ENCODE measurements at places on chromosomes 3 and 15.

DNA sequence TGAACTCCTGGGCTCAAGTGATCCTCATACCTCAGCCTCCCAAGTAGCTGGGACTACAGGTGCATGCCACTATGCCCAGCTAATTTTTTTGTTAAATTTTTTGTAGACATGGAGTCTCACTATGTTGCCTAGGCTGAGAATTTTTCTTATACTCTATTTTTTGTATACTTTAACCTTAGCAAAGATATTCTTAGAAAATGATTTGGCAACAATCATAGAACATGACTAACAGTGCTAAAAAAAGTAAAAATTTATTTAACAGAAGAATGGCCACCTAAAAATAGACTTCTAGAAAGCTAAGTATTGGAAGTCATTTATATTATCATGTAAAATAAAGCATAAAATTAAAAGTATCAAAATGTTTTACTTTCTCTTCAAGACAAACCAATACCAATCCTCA lies 322.3 kb downstream of the PLCL2 start:
- DNase-seq: no peak

DNA sequence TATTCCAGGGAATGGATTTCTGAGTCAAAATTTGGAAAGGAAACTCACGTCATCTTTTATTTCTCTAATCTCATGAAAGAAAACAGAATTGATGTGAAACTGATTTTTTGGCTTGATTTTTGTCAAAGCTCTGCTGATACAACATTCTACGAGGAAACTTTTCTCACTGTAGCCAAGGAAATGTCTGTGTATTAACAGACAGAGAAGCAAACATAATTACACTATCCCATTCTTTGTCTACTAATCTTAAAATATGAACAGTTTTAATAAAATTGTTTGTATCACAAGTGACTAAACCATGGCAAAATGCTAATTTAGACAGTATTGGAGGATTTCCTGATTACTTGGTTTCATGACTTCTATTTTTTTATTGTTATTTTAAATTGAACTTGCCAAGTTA lies 1437.0 kb downstream of the OTOL1 start:
- DNase-seq: no peak

GRCh38 chr3:105786990-105787389 lies 81.8 kb downstream of the CBLB start:
- no peak for DNase-seq

DNA sequence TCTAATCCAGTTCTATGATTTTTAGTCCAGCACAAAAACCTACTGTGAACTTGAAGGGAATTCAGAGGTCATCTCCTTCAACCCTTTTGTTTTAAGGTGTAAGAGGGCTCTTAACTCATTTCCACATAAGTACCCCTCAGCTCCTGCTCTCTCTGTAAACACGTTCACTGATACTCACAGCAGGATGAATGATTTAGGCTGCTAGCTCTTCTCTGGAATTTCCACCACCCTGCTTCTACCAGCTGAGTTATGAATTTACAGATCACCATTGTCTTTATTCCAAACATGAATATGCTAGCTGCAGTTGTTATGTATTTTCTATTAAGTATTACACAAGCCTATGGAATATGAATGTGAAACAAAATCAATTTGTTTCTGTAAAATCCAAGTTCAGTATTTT lies 101.3 kb upstream of the NANOGP8 start:
- no peak for DNase-seq

DNA sequence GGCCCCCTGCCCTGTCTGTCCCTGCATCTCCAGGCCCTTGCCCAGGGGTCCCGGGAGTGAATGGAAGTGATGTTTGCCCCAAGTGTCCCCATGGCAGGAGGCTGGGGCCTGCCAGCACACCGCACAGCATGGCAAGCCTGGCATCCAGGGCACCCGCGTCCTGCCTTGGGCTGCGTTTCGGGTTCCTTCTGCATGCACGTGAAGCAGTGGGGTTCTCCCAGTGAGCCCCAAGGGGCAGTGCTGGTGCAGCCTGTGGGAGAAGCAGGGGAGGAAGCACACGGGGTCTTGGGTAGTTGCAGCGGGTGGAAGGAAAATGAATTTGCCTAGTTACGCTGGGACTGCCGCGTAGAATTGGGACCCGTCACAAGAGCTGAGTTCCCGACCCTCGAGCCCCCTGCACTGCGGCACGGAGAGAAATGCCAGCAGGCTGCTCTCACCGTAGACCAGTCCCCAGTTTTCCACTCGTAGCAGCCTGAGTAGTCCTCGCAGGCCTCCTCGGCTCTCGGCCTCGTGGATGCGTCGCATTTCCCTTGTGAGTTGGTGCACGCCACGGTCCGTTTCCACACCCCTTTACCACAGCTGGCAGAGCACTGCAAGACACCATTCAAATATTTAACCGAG lies 259.5 kb upstream of the LYSMD4 start:
- no peak for DNase-seq

GRCh38 chr3:53287131-53287629 lies 31.4 kb upstream of the TKT start:
- no peak for DNase-seq

- DNase-seq: no peak
Observed at GRCh38 chr15:68586274-68586961, 7.6 kb downstream of the CORO2B start.

DNA sequence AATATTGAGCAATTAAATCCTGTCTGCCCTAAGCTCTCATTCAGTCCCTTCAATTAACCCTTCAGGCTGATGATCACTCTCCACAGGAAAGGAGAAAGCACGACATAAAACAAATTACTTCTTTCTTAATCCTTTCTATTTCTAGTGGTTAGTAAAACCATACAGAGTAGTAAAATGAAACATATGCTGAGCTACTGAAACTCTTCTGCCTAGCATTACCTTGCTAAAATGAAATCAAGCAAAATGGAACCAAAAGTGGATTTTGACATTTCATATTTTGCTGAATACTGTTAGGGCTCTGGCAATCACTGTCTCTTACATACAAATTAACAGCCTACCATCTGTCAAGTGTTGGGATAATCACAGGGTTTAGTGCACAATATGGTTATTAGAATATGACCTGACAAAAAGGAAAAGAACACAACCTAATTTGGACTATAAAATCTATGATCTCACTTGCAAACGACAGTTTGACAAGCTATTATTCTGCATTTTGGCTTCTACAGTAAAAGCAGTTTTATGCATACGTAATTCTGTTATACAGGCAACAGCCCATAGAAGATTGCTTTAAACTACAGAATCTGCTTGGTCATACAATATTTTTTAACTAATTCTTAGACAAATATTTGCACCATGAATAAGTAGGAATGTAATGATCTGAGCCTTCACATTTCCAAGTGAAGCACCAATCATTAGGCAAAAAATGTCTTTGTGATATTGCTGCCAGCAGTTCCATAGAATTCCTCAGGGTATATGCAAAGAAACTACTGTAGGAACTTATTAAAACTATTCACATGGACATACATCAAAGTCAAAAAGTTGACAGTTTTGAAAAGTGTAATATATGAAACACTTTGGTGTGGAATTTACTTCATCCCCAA lies 105.0 kb downstream of the FHIT start:
- DNase-seq: no peak

DNA sequence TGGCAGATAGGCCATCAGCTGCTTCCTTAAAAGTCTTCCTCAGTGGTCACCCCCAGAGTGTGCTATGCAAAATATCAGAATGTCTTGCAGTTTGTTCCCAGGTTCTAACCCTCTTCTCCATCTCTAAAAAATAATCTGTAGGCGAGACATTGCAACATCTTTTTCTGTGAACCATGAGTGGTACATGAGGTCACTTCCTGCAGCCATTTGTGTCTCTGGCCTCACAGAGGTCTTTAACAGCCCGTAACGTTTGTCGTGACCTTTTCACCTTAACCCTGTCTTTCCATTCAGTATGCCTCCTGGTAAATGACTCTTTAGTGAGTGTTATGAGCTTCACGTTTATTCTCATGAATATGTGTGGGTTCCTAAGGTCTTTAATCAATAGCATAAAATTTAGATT lies 145.4 kb downstream of the KLHL25 start:
- DNase-seq: no peak

GRCh38 chr3:106376016-106376570 lies 507.3 kb upstream of the CBLB start:
- DNase-seq: no peak

DNA sequence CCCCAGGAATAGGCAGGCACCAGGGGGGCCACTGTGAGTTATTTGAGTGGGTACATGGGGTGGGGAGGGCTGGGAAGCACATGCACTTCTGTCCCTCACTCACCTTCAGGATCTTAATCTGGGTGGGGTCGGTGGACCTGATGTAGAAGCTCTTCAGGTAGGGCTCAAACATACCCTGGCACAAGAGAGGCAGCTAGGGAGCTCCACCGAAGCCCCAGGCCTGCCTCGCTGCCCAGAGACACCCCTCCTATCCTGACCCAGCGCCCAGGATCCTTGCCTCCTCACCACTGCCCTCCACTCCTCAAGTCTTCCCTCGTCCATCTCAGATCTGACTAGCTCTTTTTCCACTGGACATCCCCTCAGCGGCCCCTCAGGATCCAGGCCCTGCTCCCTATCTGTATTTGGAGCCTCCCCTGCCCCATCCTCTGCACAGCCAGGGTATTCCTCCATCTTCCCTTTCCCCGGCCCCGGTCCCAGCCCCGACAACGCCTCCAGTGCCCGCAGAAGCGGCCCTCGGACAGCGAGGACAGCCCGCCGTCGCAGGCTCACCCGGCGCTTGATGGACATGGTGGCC lies 30.0 kb downstream of the AP3B2 start:
- no peak for DNase-seq

GRCh38 chr15:84967380-84967779 lies 14.3 kb upstream of the PDE8A start:
- DNase-seq: no peak

- DNase-seq: no peak
Observed at GRCh38 chr3:18393906-18394305, 31.2 kb downstream of the SATB1 start.

DNA sequence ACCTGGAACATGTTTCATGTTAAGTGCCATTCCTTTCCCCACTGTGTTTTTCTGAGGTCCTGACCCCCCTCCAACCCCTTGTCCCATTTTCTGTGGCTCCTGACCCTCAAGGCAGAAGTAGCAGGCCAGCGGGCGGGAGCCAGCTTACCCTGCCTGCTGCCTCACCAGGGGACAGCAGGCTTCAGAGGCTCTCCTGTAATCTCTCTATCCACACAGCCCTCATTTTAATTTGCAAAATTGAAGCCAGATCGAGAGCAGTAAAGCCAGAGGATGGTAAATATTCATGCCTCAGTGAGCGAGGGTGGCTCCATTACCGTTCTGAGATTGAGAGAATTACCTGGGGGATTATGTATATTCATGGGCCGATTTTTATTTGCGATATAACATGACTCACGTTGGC lies 147.6 kb downstream of the DNAJB8 start:
- no peak for DNase-seq

DNA sequence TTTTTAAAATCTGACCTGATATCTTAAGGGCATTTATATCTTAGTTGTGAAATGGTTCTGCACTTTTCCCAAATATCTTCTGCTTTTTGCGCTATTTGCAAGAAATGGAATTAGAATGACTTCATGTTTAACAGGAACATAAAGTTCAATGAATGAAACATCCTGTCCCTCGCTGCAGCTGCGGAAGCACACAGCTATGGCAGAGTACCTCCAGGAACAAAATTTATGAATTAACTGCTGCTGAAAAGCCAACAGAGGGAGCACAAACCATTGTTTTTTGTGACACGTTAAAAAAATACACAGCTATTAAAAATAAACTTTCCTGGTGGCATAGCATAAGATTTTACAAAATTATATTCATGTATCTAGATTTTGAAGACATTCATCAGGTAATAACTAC lies 404.4 kb upstream of the MDFIC2 start:
- DNase-seq: no peak

GRCh38 chr3:158095111-158095813 lies 11.0 kb downstream of the SHOX2 start:
- DNase-seq: no peak

DNA sequence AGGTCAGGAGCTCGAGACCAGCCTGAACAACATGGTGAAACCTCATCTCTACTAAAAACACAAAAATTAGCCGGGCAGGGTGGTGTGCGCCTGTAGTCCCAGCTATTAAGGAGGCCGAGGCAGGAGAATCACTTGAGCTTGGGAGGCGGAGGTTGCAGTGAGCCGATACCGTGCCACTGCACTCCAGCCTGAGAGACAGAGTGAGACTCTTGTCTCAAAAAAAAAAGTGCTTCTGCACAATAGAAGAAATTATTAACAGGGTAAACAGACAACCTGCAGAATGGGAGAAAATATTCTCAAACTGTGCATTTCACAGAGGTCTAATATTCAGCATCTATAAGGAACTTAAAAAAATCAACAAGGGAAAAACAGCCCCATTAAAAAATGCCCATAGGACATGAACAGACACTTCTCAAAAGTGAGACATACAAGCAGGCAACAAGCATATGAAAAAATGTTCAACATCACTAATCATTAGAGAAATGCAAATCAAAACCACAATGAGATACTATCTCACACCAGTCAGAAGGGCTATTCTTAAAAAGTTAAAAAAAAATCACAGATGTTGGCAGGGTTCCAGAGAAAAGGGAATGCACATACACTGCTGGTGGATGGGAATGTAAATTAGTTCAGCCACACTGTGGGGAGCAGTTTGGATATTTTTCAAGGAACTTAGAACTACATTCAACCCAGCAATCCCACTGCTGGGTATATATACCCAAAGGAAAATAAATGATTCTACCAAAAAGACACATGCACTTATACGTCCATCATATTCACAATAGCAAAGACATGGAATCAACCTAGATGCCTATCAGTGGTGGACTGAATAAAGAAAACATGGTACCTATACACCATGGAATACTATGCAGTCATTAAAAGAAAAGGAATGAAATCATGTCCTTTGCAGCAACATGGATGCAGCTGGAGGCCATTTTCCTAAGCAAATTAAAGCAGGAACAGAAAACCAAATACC lies 75.5 kb downstream of the MSL2 start:
- no peak for DNase-seq
